NCI-H2171 treated with DMSO at 0.1 percent for 48 hours (cell line): ENCODE measurements at places on chromosomes 6 and 20.

DNA sequence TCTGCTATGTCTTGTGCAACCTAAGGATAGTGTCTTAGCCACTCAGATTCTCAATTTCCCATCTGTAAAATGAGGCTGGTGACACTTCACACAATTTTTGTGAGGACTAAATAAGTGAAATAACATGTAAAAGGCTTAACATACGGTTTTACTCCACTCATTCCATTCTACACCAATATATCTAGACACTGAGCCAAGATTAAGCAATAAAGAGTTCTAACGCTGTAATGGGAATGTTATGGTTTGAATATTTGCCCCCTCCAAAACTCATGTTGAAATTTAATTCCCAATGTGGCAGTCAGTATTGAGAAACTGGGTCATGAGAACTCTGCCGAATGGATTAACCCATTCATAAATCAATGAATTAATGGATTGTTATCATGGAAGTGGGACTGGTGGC, 301.0 kb downstream of the HACE1 start:
- DNase-seq: no peak

GRCh38 chr6:79453558-79454042, 83.6 kb downstream of the LCA5 start:
- peak; percentile 60 for DNase-seq

GRCh38 chr6:42042108-42042507, 8.2 kb upstream of the TAF8 start:
- DNase-seq: no peak

DNA sequence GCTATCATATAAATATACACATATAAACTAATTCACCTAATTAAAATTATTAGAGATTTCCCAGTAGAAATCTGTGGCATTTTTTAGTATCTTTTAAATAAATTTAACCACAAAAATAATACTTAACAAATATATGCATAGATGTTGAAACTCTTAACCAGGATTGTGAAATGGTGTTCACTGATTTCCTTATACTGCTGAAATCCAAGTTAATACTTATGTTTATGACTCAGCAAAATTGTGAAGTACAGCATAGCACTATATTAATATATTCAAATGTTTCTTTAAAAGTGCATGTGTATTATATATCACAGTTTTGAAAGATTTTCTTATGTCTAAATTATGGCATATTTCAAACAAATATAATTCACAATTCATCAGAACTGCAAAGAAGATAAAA, 328.2 kb upstream of the MANEA start:
- no peak for DNase-seq

- no peak for DNase-seq
These were observed 120.4 kb upstream of the GGTLC1 start for GRCh38 chr20:24109008-24109407.

- no peak for DNase-seq
These were observed 64.4 kb upstream of the DUSP22 start for GRCh38 chr6:227812-228338.

DNA sequence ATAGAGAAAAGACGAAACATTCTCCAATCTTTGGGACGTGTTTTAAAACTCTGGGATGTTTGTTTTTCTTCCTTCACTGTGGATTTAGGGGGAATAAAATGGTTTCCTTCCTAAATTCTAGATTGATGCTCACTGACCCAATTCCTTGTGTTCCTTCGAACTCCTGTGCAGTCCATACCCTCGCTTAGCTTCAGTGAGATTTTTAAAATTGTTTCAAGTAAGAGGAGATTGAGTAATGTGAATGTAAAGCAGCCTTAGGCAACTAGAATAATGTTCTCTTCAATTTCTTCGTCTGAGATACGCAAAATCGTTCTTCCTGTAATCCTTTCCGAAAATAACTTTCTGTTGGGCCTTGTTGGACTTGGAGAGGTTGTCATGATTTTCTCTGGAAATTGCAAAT, 2.6 kb upstream of the VGLL2 start:
- no peak for DNase-seq

DNA sequence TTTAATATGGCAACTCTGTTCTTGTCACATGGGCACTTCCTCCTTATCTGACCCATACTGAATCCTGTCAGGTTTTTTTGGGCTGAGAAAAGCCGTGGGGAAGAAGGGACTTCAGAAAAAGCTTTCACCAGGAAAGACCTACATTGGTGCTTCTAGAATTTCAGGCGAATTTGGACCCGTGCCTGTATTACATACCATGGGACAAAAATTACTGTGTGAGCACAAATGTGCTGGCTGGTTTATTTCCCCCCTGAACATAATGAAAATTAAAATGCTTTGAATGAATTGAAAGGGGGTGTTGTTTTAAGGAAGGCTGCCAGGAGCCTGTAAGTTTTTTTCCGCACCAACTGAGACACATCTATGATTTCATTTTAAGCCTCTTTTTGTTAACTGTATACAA, 29.6 kb downstream of the CAP2 start:
- no peak for DNase-seq

- DNase-seq: no peak
These were observed 165.1 kb upstream of the AFDN start for GRCh38 chr6:167661552-167662044.

DNA sequence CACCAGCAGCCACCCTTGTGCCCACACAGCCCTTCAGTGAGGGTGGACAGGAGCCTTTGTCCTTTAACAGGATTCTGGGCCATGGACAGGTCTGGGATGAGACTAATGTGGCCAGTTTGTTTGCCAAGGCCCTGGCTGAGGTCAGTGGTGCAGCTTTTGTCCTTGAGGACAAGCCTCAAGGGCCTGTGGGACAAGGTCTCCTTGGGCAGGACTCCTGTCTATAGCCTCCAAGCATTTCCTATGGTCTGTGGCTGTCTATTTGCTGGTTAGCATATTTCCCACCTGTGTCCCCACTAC, 44.1 kb downstream of the SUN5 start:
- no peak for DNase-seq

DNA sequence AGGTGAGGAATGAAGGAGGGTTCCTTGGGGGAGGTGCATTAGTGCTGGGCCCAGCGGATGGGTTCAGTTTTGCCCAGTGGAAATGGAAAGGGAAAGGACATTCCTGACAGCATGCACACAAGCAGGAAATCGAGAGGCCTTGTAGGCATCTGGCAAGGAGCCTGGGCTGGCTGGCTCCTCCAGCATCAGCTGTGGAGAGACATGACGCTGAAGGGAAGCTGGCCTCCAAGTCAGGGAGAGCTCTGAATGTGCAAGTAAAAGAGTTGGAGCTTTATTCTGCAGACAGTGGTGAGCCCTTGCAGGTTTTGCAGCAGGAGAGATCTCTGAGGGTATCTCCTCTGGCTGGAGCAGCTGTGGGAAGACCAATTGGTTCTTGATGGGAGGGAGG, 154.3 kb downstream of the MRPL14 start:
- DNase-seq: no peak

GRCh38 chr20:62201173-62202082, 18.6 kb downstream of the MTG2 start:
- peak; percentile 51 for DNase-seq

- peak; percentile 74 for DNase-seq
These were observed 104.4 kb upstream of the FAM184A start for GRCh38 chr6:119182875-119183274.

GRCh38 chr20:55626716-55627115, 378.6 kb downstream of the CBLN4 start:
- no peak for DNase-seq
